ENCODE measurements at places on chromosomes 3 and 15.

DNA sequence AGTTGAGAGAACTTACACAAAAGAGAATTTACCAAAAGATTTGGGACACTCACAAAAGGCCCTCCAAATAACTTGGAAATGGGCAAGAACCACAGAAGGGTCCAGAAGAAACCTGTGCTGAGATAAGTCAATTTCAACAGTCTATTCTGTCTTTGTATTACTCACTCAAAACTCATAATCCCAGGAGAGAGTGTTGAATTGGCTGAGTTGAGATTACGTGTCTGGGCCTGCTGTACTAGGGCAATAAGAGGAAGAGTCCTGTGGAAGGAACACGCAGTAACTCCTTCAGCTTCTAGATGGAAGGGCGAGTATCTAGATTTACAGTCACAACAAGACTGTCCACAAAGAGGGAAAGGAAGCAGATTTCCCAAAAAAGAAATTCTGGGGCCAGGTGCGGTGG lies 42.5 kb upstream of the DYNC1LI1 start:
- DNase-seq, result no peak

- no peak for DNase-seq
Observed at GRCh38 chr3:117427081-117427480, 717.5 kb downstream of the TUSC7 start.

DNA sequence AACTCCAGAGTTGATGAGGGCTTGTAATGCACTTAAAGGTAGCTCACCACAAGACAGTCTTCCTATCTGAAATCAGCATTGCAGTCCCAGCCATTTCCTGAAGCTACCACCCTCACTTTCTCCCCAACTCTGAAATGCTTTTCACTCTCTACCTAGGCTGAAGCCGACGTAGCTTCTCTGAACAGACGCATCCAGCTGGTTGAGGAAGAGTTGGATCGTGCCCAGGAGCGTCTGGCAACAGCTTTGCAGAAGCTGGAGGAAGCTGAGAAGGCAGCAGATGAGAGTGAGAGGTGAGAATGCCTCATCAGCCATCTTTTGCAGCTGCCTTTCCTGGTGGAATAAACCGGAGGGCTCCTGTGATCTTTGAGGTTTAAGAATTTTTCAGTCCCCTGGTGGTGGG lies 14.3 kb downstream of the TPM1 start:
- no peak for DNase-seq

GRCh38 chr3:149374793-149375500 lies 2.5 kb downstream of the TM4SF1 start:
- DNase-seq, result no peak

DNA sequence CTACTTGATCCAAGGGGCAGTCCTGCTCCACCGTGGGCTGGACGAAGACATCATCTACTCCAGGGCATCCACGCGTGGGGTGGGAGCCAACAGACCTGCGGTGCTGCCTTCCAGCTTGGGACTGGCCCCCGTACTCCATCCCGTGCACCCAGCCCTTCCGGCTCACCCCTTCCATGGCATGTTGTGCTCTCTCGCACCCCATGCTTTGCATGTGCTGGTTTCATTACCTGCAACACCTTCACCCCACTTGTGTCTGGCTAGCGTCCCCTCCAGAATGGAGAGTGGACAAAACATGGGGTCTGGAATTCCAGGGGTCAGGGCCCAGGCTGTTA lies 30.2 kb downstream of the SEMA7A start:
- DNase-seq, result peak; percentile 73

DNA sequence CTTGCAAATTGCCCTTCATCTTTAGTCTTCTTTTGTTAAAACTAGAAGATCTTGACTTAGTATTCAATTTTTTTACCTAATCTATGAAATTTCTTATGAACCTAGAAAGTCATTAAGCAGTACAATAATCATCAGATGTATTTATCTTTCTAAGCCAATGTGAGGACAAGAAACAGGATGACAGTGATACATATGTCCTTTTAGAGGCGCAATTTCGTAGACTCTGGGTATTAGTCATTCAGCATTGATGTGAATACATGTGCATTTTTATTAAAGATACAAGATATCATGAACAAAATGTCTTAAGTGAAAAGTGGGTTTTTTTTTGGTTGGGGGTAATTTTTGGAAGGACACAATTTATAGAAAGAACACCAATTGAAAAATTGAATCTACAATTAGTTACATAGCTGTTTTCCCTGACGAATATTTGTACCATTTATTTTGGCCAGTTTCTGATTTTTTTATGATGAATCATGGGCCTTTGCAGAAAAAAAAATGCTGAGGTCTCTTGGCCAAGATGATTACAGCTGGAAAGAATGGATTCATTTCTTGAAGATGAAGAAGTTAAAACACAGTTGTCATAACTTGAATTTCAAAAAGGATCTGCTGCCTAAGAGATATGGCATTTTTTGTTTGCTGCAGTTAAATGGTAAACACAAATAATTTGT lies 48.9 kb upstream of the AGTR1 start:
- no peak for DNase-seq

GRCh38 chr3:106740116-106740515 lies 637.1 kb upstream of the CCDC54 start:
- no peak for DNase-seq

DNA sequence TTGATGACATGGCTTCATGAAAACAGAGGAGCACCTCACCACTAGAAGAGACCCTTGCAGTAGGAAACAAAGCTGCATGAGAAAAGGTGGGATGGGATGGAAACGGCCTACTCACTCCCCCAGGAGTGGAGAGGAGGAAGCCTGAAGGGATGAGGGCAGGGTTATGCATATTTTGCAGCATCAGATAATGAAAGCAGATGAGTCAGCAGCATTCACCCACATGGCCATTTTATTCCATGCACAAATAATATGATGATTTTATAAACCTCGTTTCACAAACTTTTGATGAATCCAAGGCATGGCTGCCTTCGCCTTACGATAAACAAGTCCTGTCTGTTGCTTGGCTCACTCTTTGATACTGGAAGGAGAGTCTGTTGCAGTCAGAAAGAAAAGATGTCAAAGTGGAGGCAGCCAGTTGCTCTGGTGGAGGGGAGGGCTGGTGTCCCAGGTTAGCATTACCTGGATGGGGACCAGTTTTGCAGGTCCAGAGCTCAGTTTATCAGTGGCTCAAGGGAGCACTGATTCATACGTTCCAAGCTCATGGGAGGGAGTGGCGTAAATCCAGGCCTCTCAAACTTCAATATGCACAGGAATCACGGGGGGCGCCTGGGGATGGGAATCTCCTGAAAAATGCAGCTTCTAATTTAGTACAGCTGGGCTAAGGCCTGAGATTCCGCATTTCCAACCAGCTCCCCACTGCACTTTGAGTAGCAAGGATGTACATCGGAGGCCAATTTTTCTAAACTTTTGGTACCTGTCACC lies 9.2 kb upstream of the EHD4 start:
- DNase-seq, result no peak

DNA sequence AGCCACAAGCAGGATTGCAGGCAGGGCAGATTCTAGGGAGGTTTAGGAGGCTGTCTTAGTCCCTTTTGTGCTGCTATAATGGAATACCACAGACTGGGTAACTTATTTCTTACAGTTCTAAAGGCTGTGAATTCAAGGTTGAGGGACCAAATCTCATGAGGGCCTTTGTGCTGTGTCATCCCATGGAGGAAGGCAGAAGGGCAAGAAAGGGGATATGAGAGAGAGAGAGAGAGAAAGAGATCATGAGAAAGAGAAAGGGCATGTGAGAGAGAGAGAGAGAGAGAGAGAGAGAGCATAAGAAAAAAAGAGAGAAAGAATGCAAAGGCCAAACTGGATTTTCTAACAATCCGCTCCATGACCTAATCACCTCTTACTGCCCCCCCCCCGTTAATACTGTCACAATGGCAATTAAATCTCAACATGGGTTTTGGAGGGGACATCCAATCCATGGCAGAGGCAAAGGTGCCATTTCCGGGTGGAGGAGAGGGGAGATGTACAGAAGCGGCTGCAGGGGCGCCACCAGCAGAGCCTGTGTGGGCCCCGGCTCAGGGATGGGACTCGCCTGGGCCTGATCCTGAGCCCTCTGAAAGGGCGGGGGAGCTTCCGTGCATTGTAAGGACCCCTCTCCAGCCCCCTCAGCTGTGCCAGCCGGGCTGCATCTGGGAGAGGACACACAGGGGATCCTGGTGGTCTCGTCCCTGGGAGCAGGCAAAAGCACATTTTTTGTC lies 20.5 kb downstream of the MRPS11 start:
- DNase-seq, result no peak

GRCh38 chr3:124461838-124462632 lies 268.2 kb upstream of the UMPS start:
- DNase-seq, result no peak

- no peak for DNase-seq
Observed at GRCh38 chr3:162250782-162251181, 754.2 kb downstream of the OTOL1 start.

DNA sequence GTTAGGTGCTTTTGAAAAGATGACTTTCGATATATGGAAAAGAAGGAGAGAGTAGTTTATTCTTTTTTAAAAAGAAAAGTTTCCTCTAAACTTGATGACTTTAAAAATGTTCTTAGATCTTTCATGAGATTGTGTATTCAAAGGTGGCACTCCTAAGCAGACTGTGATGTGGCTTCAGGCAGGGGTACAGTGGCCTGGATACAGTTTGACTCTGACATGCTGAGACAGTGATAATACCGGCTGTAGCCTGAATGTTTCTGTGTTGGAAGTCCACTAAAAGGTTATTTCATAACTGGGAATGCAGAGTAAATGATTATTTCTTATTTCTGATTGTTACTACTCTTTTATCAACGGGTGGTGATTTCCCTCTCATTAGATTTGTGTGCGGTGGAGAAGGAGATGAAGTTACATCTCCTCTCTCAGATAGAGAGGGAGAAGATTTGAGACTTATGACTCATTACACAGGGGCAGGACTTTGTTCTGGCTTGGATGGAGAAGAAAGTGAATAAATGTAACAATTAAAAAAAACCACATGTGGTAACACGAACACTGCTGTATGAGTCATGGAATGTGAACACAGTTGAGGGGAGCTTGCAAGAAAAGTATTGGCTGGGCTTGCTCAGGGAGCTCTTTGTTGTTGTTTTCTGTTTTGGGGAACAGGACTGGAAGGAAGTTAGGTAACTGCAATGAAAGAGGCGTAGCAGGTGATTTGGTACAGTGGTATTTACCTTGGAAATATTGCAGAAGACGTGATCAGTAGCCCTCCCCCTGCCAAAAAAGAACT lies 21.6 kb downstream of the SPTSSB start:
- no peak for DNase-seq

GRCh38 chr15:91124132-91124531 lies 24.1 kb downstream of the SV2B start:
- DNase-seq, result no peak

- DNase-seq, result no peak
Observed at GRCh38 chr3:128344052-128344735, 122.5 kb downstream of the DNAJB8 start.

- no peak for DNase-seq
Observed at GRCh38 chr3:43766672-43767465, 76.1 kb downstream of the ABHD5 start.
